Neural progenitor cell (in vitro differentiated cells): ENCODE measurements at places on chromosomes 2 and 18.

GRCh38 chr2:160649698-160650097 is 156.1 kb upstream of the RBMS1 start:
- DNase-seq, result no peak

- DNase-seq, result no peak
These were observed 85.3 kb upstream of the RAB27B start for GRCh38 chr18:54742659-54743604.

- no peak for DNase-seq
These were observed 376.6 kb upstream of the TRIB2 start for GRCh38 chr2:12340164-12340563.

GRCh38 chr2:58067001-58067400 is 20.4 kb downstream of the VRK2 start:
- no peak for DNase-seq

- peak; percentile 72 for DNase-seq
These were observed 631 bp downstream of the GYPC start for GRCh38 chr2:126656431-126657147.

DNA sequence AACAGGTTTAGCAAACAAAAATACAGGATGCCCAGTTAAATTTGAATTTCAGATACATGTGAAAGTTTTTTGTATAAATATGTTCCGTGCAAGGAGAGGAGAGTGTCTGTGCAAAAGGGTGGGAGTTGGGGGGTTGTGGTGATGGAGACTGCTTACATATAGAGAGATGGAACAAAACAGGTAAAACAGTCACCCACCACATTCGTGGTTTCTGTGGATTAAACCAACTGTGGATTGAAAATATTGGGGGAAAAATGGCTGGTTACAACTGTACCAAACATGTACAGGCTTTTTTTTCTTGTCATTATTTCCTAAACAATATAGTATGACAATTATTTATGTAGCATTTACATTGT is 245.7 kb downstream of the TNS1 start:
- no peak for DNase-seq

DNA sequence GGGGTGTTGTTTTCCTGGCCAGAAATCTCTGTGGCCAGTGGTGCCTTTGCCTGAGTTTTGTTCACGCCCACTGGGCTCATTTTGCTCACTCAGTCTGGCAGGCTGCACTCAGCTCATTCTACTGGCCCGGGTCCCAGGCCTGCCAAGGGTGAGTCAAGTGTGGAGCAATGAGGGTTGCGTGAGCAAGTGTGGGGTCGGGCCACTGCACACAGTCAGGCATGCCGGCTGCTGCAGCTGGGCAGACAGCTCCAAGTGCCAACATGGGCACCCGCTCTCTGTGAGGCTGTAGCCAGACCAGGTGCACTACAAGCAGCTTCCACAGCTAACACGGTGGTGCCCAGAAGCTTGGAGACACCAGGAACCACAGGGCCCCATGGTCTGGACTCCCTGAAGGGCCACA is 801.1 kb upstream of the RAB6C start:
- DNase-seq, result no peak

DNA sequence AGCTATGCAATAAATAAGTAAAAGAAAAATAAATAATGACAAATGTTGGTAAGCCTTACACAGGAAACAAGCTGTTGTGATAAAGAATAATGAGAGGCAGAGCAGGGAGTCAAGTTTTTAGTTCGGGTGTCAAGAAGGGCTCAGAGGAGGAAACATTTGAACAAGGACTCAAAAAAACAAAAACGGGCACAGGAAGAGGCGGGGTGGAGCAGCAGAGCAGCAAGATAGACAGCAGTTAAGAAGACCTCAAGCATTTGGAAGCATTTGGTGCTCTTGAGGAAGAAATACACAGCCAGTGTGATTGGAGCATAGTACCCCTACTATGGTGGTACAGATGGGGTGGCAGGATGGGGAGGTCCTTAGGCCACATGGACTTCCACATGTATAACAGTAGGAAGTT is 2.8 kb downstream of the TMEM169 start:
- DNase-seq, result peak; percentile 5

DNA sequence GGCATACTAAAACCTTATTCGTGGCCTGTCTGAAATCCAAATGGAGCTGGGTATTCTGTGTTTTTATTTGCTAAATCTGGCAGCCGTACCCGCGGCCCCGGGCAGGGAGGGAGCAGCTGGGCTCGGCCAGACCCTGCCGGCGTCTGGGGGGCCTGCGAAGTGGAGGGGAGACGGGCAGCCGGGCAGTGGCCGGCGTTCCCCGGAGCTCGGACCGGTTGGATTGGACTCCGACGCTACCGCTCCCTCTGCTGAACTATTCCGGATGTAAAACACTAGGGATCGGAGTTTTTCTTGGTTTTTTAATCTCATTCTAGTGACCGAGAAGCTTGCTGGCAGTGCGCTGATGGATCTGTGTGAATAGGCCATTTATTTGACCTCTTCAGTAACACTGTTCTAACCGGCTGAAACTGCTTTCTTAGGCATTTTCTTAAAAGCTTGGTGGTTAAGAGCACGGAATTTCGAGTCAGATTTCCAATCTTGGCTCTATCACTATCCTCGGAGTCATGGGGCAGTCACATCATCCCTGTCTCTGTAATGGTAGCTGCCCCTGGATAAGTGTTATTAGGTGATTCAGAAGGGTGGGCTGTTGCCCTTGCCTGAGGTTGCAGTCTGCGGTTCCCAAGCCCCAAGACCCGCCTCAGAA is 694 bp downstream of the UNC50 start:
- DNase-seq, result peak; percentile 53

GRCh38 chr2:82674652-82675051 is 1784.4 kb downstream of the SUCLG1 start:
- no peak for DNase-seq

DNA sequence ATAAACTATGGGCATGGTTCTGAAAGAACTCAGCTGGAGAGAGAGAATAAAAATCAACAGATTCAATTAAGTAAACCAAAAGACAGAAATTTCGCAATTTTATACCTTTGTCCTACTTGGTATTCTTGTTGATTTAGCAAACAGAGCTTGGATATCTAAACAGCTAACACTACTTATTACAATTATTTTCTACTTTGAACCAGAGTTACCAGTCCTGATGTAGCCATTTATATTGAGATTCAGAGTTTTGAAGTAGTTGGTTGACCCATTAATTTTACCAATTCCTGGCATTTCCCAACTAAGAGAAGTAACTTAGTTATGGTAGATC is 48.9 kb downstream of the ASXL2 start:
- DNase-seq, result no peak

GRCh38 chr2:11540148-11540995 is 6.5 kb downstream of the GREB1 start:
- DNase-seq, result no peak

DNA sequence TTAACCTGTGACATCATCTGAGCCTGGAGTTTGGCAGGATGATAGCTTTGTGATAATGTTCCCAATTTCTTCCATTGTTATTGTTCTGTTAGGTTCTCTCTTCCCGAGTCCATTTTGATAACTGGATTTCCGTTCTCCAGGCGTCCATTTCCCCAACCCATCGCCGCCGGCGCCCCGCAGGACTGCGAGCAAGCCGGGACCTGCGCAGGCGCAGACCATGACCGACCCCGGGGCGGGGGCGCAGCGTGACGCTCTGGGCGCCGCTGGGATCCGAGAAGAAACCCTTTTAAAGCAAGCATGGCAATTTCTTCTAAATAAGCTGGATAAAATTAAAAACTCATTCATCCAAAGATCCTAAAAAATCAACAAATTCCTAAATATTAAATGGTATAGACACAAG is at the start of gene SLC25A52:
TSS of gene SLC25A52 (minus strand) at position 186 of the 400 bp plus-strand sequence. CDS start 219 bp downstream, outside the sequence.
- DNase-seq, result no peak

- DNase-seq, result no peak
These were observed 64.6 kb downstream of the SPTBN1 start for GRCh38 chr2:54520687-54521086.

DNA sequence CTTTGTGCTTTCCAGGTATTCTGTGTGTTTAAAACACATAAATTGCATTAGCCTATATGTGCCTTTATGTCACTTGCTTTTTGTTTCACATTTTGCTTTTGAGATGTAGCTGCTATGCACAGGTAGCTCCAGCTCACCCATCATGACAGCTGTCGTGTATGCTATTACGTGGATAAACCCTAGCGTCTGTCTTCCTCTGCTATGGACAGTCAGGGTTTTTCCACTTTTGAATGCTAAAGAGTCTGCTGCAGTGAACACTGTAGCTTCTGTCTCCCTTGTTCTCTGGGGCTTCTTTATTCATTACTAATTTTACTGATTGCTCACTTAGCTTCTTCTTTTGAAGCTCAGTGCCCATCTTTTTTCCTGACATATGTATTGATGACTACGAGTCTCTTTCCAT is 24.7 kb upstream of the MBP start:
- no peak for DNase-seq

- no peak for DNase-seq
These were observed 83.9 kb downstream of the RTP5 start for GRCh38 chr2:241953324-241953928.

DNA sequence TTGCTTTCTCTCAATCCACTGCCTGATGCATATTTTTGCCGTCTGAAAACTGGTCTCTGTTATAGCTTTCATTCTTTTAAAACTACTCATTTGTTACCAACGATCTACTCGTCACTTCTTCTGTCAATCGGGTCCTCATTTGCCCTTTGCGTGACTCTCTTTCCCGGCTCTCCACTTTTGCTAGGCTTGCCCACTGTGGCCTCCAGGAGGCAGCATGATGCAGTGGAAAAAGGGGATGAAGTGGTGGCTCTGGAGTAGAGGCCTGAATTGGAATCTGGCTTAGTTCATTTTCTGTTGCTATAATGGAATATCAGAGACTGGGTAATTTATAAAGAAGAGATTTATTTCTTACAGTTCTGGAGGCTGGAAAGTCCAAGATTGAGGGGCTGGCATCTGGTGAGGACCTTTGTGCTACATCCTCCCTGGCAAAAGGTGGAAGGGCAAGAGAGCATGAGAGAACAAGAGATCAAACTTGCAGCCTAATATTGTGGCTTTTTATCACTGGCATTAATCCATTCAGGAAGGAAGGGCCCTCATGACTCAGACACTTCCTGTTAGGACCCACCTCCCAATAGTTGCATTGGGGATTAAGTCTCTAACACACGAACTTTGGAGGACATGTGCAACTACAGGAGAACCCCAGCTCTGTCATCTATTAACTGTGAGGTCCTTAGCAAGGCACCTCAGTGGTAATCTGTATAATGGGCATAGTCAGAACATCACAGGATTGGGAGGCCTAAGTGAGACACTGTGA is 15.4 kb downstream of the GDF7 start:
- DNase-seq, result peak; percentile 34
